ENCODE measurements at places on chromosomes 3 and 15. TPM values are rescaled to one million over a fixed set of nuclear protein-coding genes. Genes with fewer than 3 reads are reported as not detected.

DNA sequence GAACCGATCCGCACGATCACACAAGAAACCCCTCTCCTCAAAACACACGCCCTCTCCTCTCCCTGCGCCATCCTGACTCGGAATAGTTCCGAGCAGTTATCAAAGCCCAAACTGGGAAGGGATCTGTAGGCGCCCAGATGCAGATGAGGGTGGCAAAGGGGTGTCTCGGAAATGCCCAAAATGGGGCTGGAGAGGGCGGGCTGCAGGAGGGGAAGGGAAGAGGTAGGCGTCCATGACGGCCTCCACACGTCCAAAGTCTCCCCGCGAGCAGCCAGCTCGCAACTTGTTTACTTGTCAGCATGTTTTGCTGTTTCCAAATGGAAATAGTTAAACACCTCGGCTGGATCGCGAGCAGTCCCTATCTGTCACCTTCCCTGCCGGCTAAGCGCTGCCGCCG lies 1.5 kb downstream of the NTRK3 start:
- H3K4me1 ChIP-seq, result peaks cover 4% of the 10 kb centered on the region
- H3K4me3 ChIP-seq, result no peak overlapping the region
- DNase-seq, result no peak
- no peaks in the 10 kb centered on the region for H3K36me3 ChIP-seq

Gene GLDN
- total RNA-seq, result not detected

GRCh38 chr3:69145688-69146087 lies 23.3 kb upstream of the LMOD3 start:
- H3K27me3 ChIP-seq, result no peaks in the 10 kb centered on the region
- no peak overlapping the region for H3K27ac ChIP-seq
- no peaks in the 10 kb centered on the region for H3K4me1 ChIP-seq

- H3K4me1 ChIP-seq, result peaks cover 6% of the 10 kb centered on the region
- no peaks in the 10 kb centered on the region for H3K36me3 ChIP-seq
- no peaks in the 10 kb centered on the region for H3K27me3 ChIP-seq
Measured at GRCh38 chr3:105649480-105649879, 219.3 kb downstream of the CBLB start.

GRCh38 chr15:64430000-64430735 lies 30.2 kb upstream of the ZNF609 start:
- H3K27me3 ChIP-seq, result no peaks in the 10 kb centered on the region
- peaks cover 43% of the 10 kb centered on the region for H3K36me3 ChIP-seq
- peaks cover 20% of the 10 kb centered on the region for H3K4me1 ChIP-seq
- H3K4me3 ChIP-seq, result no peak overlapping the region

- H3K4me3 ChIP-seq, result no peak overlapping the region
- peaks cover 37% of the 10 kb centered on the region for H3K4me1 ChIP-seq
Measured at GRCh38 chr15:40047415-40048210, 8.6 kb upstream of the SRP14 start.

DNA sequence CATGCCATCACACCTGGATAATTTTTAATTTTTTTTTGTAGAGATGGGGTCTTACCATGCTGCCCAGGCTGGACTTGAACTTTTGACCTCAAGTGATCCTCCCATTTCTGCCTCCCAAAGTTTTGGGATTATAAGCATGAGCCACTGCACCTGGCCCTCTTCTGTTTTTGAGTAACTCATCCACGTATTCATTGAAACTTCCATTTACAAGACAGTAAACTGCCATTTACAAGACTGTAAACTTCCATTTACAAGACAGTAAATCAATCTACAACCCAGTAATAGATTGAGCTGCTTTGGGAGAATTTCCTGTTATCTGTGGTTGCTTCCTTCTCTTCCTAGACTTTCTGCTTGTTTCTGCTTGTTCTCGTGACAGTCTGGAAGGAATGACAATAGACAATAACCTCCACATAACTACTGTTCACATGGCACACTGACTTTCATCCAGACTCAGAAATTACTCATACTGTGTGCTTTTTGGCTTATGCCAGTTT lies 114.7 kb upstream of the CCNL1 start:
- no peaks in the 10 kb centered on the region for H3K36me3 ChIP-seq
- H3K4me1 ChIP-seq, result no peaks in the 10 kb centered on the region
- no peaks in the 10 kb centered on the region for H3K27me3 ChIP-seq
- H3K4me3 ChIP-seq, result no peak overlapping the region

DNA sequence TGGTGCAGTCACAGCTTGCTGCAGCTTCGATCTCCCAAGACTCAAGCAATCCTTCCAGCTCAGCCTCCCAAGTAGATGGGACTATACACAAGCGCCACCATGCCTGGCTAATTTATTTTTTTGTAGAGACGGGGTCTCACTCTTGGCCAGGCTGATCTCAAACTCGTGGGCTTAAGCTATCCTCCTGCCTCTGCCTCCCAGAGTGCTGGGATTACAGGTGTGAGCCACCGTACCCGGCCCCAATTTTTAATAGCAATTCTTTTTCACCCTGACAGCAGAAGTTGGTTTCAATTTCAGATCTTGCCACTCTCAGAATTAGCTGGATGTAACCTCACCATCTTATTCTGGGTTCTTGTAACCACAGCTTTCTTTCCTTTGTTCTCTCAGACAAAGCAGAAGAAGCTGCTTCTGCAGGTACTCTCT lies 64.8 kb downstream of the TRIM71 start:
- no peaks in the 10 kb centered on the region for H3K27me3 ChIP-seq
- no peak overlapping the region for H3K27ac ChIP-seq
- H3K36me3 ChIP-seq, result no peaks in the 10 kb centered on the region
- no peak for DNase-seq
- no peaks in the 10 kb centered on the region for H3K4me1 ChIP-seq

GRCh38 chr15:69573815-69574475 lies 121.3 kb downstream of the RPLP1 start:
- no peak overlapping the region for H3K4me3 ChIP-seq
- peaks cover 34% of the 10 kb centered on the region for H3K4me1 ChIP-seq
- H3K27me3 ChIP-seq, result no peaks in the 10 kb centered on the region
- no peaks in the 10 kb centered on the region for H3K36me3 ChIP-seq
- DNase-seq, result peak; percentile 78

Gene RBPMS2
- total RNA-seq, result 0.11 TPM

DNA sequence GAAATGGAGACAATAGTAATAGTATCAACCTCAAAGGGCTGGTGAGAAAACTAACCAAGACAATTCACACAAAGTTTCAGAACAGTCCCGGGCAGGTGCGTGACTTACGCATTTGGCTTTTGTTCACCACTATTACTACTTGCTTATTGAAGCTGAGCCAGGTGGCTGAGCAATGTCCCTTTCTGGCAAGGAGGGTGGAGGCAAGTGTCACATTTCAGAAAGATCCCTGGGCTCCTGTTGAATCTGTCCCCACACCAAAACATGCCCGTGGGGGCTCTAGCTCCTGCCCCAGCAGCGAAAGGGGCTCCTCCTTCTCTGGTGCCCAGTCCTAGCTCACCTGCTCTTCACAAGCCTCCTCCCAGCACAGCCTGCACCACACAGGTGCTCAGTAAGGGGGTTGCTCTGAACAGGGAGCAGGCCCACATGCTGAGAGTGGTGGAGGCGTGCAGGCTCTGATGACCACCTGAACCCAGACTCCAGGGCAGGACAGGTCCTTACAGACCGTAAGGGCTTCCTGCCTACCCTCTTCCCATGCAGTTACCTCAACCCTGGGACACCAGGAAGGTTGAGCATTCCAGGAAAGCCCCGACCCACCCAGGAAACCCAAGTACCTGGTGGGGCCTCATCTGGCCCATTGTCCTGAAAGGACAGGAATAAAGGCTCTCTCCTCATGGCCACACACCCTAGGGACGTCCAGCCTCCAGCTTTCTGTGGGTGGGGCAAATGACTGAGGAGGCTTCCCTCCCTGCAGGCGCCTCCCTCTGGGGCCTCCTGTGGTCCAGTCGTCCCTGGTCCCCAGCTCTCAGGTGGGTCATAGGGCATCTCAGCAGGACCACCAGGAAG lies 32.6 kb downstream of the SEMA7A start:
- no peaks in the 10 kb centered on the region for H3K27me3 ChIP-seq
- H3K36me3 ChIP-seq, result no peaks in the 10 kb centered on the region
- H3K27ac ChIP-seq, result no peak overlapping the region
- no peak overlapping the region for H3K4me3 ChIP-seq
- DNase-seq, result no peak
- peaks cover 36% of the 10 kb centered on the region for H3K4me1 ChIP-seq

DNA sequence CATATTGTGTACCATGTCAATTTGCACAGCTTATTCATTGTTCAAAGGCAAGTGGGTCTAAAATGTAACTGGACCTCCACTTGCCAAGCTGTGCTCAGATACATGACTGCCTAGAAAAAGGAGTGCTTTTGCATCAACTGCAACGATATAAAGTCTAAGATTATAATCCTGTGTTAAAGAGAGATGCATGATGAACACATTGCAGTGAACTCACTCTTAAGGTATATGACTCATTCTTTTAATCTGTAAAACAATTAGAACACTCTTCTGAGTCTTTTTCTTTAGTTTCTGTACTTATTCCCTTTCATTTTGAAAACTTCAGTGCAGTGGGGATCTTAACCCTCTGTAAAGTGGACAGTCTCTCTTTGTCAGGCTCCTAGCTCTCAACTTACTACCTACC lies 982.8 kb downstream of the ROBO1 start:
- no peaks in the 10 kb centered on the region for H3K27me3 ChIP-seq
- H3K27ac ChIP-seq, result no peak overlapping the region
- no peak overlapping the region for H3K4me3 ChIP-seq
- 0 out of 2 replicates have a peak, but pooled peaks cover 3% of the 10 kb centered on the region for H3K4me1 ChIP-seq

DNA sequence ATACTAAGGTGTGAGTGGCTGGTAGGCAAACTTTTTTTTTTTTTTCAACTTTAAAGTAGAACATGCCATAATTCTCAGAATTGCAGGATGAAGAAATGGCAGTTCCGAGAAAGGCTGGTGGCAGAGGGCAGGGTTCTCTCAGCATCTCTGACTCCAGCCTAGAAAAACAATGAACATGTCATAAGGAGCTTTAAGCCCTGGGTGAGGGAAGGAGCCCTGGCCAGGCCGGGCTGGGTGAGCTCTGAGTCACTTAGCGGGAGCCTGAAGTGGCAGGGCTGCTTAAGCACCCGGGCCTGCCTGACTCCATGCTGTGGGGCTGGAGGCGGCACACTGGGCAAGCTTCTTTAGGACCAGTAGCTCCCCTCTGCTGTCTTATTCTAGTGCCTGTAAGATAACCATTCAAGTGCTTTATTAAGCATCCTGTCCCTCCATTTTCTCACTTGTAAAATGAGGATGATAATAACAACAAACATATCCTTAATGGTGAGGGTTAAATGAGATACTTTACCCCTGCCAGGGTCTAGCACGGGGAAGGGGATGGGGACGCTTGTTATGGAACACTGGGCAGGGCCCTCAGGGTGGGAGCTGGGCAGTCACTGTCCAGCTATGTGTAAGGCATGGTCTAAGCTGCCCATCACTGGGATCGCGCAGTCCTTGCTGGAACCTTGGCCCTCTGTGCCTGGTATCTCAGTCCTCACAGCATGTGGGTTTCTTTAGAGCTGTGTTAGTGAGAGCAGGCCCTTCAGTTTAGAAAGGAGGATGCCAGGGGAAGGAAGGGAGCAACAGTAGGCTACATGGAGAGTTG lies 18.4 kb downstream of the SMAD6 start:
- H3K36me3 ChIP-seq, result peaks cover 91% of the 10 kb centered on the region
- peaks cover 78% of the 10 kb centered on the region for H3K4me1 ChIP-seq
- H3K27me3 ChIP-seq, result no peaks in the 10 kb centered on the region
- H3K27ac ChIP-seq, result no peak overlapping the region
- no peak overlapping the region for H3K4me3 ChIP-seq

DNA sequence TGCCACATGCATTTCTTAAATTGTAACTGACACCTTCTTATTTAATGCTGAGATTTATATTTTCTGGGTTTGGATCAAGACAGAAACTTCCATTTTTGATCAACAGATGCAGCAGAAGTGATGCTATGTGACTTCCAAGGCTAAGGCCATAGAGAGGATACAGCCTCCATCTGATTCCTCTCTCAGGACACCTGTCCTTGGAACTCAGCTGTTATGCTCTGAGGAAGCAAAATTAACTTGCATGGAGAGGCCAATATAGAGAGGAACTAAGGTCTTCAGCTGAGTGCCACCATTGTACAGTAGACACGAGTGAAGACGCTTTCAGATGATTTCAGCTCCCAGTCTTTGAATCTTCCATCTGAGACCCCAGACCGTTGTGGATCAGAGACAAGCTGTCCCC lies 296.9 kb upstream of the TBL1XR1 start:
- no peaks in the 10 kb centered on the region for H3K36me3 ChIP-seq
- no peak overlapping the region for H3K27ac ChIP-seq
- no peaks in the 10 kb centered on the region for H3K4me1 ChIP-seq
- DNase-seq, result no peak

GRCh38 chr3:153192327-153192726 lies 30.3 kb downstream of the RAP2B start:
- no peak overlapping the region for H3K4me3 ChIP-seq
- no peaks in the 10 kb centered on the region for H3K27me3 ChIP-seq
- DNase-seq, result no peak
- no peaks in the 10 kb centered on the region for H3K36me3 ChIP-seq
- no peaks in the 10 kb centered on the region for H3K4me1 ChIP-seq

DNA sequence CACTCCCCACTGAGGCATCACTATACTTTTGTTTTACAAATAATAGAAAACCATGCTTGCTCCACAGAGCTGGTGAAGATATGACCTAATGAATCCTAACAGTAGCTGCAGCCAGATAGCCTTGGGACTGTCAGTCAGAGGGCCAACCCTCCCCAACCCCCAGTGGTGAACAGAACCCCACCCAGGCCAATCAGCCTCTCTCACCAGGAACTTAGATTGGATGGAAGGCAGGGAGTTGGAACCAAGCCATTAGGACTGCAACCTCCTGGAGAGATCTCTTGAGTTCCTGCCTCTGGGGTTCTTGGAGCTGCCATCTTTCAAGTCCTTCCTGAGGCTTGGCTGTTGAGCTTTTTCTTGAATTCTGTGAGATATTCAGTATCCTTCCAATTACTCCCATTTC lies 3.0 kb upstream of the MRPS22 start:
- no peak for DNase-seq
- H3K27me3 ChIP-seq, result no peaks in the 10 kb centered on the region
- no peak overlapping the region for H3K4me3 ChIP-seq
- H3K27ac ChIP-seq, result no peak overlapping the region

GRCh38 chr15:88331291-88331690 lies 74.8 kb upstream of the NTRK3 start:
- no peak overlapping the region for H3K4me3 ChIP-seq
- no peak overlapping the region for H3K27ac ChIP-seq
- no peaks in the 10 kb centered on the region for H3K36me3 ChIP-seq
- no peaks in the 10 kb centered on the region for H3K4me1 ChIP-seq
- no peaks in the 10 kb centered on the region for H3K27me3 ChIP-seq

Gene UROC1
- total RNA-seq, result not detected

Measured in SJSA1 (cell line).